ENCODE measurements at places on chromosomes 5 and 9. TPM values are rescaled to one million over a fixed set of nuclear protein-coding genes. Genes with fewer than 3 reads are reported as not detected.

DNA sequence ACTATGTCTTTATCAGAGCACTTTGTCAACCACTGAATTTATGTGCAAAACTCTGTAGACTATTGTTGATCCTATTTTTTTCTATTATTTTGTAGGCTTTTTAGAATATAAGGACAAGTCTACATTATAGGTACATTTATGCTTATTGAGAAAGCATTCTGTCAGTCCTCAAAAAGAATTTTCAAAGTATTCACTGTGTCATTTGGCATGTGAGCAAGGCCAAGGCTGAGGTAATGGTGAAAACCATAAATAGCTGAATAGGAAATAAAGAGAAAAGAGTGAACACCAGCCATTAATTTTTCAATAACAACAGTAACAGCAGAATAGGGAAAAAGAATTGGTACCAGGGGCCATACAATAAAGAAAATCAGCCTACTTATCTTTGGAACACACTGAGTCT is 21.0 kb downstream of the SKIC3 start:
- peak; percentile 40 for DNase-seq

- DNase-seq = no peak
Observed at GRCh38 chr5:1007221-1007680, 1.4 kb upstream of the NKD2 start.

- no peak for DNase-seq
Observed at GRCh38 chr9:80556631-80557030, 984.9 kb downstream of the TLE4 start.

GRCh38 chr5:137737349-137738131 is 1.7 kb upstream of the KLHL3 start:
- DNase-seq = peak; percentile 74

GRCh38 chr5:149581192-149581861 is at the start of gene ARHGEF37:
Gene ARHGEF37 (plus strand): TSS chr5:149581498. CDS start chr5:149597770, 16,272 bp downstream.
- no peak for DNase-seq

Gene PHF24
- polyA plus RNA-seq = 0.02 TPM
